Left lung (tissue), 14 donors: ENCODE measurements at places on chromosomes 11 and 22. TPM values are rescaled to one million over a fixed set of nuclear protein-coding genes. Genes with fewer than 3 reads are reported as not detected.

DNA sequence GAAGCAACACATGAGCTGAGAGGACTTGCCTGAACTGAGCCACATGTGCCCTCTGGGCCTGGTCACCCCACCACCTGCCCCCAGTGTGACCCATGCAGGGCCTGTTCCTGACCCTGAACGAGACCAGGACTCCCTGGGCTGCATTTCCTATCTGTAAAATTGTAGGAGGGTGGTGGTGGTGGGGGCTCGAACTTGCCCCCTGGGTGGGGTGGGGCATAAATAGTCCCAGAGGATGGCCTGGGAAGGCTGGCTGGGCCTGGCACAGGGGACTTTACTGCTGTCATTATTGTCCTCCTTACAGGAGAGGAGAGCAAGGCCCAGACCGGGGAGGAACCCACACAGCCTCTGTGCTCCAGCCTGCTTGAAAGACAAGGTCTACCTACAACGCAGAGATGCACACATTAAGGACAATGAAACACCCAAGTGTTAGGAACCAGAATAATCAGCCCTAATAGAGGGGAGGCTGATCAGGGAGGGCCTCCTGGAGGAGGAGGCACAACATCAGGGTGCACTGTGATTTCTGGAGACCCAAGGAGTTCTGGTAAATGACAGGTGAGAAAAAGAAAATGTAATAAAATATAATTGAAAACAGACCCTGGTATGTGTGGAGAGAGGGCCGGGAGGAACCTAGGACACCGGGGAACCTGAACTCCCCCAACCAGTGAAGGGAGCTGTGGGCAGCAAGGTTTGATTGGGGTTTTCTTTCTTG lies 2.8 kb upstream of the AIFM3 start:
- no peak for DNase-seq

DNA sequence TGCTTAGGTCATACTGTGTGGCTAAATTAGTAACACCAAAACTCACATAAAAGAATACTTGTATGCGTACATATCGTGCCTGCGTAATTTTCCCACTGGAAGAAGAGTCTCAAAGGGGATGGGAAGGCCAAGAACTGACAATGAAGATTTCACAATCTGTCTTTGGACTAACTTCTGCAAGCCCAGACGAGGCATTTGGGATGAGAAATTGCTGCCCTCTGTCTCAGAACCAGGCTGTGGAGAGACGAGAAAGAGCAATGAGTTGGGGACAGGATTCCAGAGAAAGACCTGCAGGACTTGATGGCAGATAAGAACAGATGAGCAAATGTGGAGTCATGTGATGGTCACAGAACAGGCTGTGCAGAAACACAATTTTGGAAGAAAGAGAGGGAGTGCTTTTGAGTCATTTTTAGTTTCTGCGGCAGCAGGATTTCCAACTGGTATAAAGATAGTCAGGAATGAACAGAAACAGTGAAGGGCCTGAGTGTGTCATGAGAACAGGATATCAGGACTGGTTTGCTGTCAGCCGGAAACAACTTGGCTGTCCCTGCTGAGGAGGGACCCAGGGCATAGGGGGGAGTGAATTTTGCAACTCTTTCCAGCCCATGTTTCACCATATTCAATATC lies 82.7 kb upstream of the CTSC start:
- DNase-seq = no peak

SLC22A6 gene
- polyA plus RNA-seq = 0.08 TPM

CCDC73 gene
- polyA plus RNA-seq = 0.10 TPM

DNA sequence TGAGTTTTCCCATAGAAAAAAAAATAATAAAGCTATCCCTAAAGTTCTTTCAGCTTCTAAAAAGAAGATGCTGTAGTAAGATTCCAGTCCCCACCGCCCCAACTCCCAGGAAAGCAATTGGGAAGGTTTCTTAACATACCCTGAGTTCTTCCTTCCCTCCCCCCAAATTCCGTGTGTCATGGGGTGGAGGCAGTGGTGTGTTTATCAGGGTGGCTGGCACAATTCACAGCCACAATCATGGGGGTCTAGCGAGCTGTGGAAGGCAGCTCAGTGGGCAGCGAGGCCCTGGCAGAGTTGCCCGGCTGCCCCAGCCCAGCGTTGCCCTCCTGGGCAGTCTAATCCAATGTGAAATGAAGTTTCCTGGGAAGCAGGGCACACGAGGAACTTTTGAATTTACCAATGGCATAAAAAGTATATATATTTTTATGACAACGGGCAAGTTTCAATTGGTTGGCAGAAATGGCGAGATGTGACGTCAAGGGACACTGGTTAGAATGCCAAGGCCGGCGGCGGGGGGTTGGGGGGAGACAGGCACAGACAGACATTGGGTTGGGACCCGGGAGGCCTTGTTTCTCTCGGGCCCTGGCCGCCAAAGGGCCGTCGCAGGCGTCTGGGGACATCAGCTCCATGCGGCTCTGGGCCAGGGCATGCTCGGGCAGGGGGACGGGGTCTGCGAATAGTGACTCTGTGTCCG lies 80.7 kb upstream of the PPARA start:
- DNase-seq = no peak

CABP4 gene
- 2.8 TPM for polyA plus RNA-seq

CARD18 gene
- not detected for polyA plus RNA-seq

- DNase-seq = no peak
Observed at GRCh38 chr11:132445859-132446291, 1075.5 kb downstream of the NTM start.

- DNase-seq = no peak
Observed at GRCh38 chr22:21640810-21641209, 1.3 kb upstream of the SDF2L1 start.
